Stimulated activated CD4-positive, alpha-beta T cell treated with anti-CD3 and anti-CD28 coated beads, Interleukin-4, amount 100 ng/mL, for 48 hours (primary cell): ENCODE measurements at places on chromosomes 2 and 18.

DNA sequence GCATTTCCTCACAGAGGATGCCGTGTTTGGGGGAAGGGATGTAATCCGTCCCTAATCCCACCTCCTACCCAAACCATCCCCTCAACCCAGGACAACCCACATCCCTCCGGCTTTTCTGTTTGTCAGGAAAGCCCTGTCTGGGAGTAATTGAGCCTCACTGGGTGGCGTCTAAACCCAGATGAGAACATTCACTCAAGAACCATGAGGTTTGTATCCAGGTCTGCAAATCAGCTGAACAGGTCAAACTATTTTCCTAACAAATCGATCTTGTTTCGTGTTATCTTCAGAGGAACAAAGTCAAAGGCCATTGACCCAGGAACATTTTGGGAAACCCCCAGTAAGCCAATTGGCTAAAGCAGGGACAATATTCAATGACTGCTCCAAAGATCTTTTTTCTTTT, 25.7 kb downstream of the CYP27C1 start:
- no peak for DNase-seq

- DNase-seq: no peak
These were observed 180.9 kb upstream of the ALKAL2 start for GRCh38 chr2:468648-469336.

GRCh38 chr2:100801402-100801801, 18.5 kb upstream of the NPAS2 start:
- no peak for DNase-seq

DNA sequence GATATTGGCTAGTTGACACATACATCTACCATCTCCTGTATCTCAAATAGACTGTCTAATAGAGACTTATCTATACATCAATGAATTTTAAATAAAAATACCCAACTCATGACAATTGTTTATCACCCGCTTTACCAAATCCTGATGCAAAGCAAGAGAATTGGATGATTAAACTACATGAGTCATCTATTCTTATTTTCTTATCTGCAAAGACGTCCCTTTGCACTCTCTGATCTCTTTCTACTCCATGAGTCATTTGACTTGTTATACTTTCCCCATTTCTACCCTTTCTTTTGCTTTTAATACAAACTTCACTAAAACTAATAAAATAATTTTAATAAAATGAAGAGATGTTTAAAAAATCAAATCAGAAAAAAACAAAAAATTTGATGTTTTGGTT, 261.7 kb upstream of the MAP2 start:
- DNase-seq: no peak

GRCh38 chr2:151757861-151758260, 23.6 kb upstream of the NEB start:
- DNase-seq: no peak

- DNase-seq: no peak
These were observed 2.1 kb downstream of the RRM2 start for GRCh38 chr2:10124538-10125045.

- DNase-seq: no peak
These were observed 53.0 kb downstream of the GRB14 start for GRCh38 chr2:164568317-164568716.

DNA sequence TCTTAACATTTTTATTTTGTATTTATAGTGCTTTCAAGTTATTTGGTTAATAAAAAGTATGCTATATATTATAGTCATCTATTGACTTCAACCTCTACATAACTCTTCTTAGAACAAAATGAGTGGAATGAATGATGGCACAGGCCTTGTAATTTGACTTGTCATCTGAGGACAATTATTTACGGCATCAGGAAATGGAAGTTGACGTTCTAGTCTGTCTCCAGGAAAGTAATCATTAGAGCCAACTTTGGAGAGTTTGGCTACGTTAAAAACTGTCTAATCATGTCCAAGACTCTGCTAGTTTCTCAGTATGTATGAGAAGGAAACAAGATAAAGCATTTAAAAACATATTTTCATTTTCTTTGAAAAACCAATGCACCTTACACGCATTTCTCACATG, 353.6 kb downstream of the ARHGAP15 start:
- no peak for DNase-seq

GRCh38 chr2:200747668-200748618, 63.8 kb upstream of the BZW1 start:
- DNase-seq: no peak

DNA sequence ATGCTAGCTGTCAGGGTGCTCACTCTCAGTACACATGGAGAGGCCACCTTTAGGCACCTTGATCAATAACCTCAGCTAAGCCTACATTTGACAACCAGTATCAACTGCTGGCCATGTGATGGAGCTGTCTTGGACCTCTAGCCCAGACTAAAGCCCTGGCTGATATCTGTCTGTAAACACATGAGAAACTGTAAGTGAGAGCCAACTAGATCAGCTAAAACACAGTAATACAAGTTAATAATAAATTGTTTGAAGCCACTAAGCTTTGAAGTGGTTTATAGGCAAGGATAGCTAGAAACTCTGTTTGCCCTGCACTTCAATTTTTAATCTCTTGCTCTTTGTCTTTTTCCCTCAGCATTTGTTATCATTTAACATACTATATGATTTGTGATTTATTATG, 407.1 kb downstream of the SPAG16 start:
- no peak for DNase-seq

- peak; percentile 40 for DNase-seq
These were observed 15.2 kb upstream of the DNPEP start for GRCh38 chr2:219402665-219403515.

- DNase-seq: no peak
These were observed 22.9 kb upstream of the STK25 start for GRCh38 chr2:241531161-241531722.

DNA sequence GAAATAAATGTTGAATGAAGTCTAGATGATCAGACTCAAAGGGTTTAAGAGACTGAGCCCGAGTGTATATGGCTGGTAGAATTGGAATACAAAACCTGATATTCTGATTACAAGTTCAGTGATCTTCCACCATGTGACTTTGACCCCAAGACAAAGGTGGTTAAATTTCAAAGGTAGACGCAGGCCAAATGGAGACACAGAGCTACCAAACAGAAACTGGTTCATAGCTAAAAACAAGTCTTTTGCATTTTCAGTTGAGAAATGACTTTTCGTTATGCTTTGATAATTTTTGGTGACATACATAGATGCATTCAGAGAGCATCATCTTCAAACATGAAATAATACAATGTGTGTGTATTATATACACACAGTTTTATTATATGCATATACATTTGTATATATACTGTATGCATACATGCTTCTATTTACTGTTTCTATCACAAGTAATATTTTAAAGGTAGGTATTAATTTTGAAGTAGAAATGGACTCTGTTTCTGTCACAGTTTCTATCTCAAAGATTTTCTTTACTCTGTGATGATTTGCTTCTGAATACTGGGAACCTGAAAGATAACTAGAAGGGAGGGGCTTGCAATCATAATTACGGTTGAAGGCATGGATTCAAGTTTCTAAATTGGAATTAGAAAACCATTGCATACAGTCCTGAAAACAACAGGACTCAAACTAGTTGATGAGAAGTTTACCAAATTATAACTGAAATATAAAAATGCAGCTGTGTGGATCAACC, 142.3 kb downstream of the ABCA12 start:
- DNase-seq: no peak

DNA sequence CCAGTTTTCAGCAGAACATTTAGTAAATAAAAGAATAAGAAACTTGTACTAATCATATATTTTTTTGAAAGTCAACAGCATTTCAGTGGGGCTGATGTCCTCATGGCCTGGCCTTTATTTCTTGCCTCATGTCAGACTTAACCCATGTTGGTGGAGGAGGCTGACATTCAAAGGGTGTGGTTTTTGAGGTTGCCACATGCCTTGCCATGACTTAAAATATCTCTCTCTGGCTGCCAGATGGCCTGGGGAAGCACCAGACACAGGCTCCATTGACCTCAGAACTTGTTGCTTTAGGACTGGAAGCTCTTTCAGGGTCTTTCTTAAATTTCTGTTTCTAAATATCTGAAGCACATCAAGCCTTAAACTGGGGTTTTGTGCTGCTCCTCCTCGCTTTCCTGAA, 32.5 kb upstream of the CD28 start:
- DNase-seq: no peak
